ENCODE measurements at places on chromosomes 11 and 22.

GRCh38 chr22:33889748-33890147 is 30.5 kb downstream of the LARGE1 start:
- no peak for DNase-seq

- no peak for DNase-seq
Measured at GRCh38 chr11:88569342-88569741, 231.8 kb upstream of the CTSC start.

DNA sequence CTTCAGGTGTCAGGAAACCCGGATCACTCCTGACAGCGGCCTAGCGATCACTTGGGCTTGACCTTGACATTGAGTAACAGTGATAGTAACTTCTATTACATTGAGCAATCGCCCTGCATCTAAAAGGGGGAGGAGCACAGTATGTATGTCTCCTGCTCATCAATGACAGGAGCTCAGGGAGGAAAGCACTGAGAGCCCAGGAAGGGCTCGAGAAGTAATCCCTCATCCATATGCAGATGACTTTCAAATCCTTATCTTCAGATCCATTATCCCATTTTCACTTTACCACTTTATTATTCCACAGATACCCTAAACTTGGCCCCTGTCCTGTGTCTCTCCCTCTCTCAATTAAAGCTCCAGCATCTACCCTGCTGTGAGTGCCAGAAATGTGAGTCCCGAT is 47.8 kb downstream of the ABTB2 start:
- no peak for DNase-seq

DNA sequence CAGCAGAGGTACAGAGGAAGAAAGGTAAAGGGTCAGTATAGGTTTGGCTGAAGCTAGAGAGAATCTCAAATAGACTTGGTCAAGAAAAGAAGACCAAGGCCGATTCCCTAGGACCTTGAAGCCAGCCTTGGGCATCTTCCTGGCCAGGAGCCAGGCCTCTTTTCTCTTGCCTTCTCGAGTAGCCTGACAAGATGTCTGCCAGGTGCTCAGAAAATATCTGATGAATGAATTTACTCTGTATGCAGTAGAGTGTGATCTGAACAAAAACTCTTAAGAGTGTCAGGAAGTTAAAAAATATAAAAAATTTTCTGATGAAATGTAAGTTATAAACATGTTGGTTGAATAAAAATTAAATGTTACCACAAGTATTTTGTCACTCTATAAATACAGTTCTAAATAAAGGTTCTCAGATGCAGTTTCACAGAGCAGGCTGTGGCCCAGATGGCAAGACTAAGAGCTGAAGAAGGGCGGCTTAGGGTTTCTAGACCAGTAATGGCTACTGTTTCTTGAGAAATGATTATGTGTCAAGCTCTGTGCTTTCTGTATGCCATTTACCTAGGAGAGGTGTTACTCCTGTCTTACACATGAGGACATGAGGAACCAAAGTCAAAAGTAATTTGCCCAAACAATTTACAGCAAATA is 98.1 kb downstream of the ATXN10 start:
- DNase-seq: no peak

DNA sequence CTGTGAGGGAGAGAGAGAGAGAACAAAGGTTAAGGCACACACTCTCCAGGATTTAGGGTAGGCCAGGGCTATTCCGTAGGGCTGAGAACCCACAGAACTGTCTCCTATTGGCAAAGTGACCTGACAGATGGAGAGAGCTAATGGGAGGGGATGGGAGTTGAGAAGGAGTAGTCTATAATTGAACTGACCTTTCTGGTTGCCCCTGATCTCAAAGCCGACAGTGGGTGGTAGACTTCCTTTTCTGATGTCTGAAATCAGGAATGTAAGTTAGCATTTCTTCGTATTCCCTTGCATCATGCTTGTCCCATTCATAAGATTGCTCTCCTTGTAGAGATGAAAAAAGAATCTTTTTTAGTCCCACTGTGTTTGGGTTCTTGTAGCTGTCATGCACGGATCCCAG is 210.1 kb downstream of the NTM start:
- DNase-seq: no peak

- no peak for DNase-seq
Measured at GRCh38 chr22:49208768-49209252, 618.9 kb downstream of the BRD1 start.

- no peak for DNase-seq
Measured at GRCh38 chr11:128809128-128809527, 58.0 kb downstream of the KCNJ1 start.

DNA sequence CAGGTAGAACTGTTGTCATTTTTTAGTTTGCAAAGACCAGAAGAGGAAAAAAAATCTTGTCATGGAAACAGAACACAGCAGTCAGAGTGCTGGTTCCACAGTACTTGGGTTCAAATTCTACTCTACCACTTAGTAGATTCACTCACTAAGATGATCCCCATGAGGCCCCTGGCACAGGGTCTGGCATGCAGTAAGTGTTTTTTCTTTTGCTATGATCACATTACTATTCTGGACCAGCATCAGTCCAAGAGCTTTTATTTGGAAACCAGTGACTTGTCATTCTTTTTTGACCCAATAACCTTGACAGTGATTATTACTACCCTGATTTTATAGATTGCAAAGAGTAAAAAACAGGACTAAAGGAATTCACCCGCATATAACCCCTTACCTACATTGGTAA is 4.1 kb downstream of the EEF1G start:
- DNase-seq: no peak

GRCh38 chr11:79087238-79087960 is 353.4 kb downstream of the TENM4 start:
- DNase-seq: no peak

GRCh38 chr22:23386822-23387580 is 193.1 kb downstream of the IGLL1 start:
- DNase-seq: no peak

GRCh38 chr11:66335531-66336233 is 552 bp downstream of the RIN1 start:
- DNase-seq: no peak

- no peak for DNase-seq
Measured at GRCh38 chr11:15849257-15849656, 507.1 kb downstream of the SOX6 start.

GRCh38 chr11:132913295-132913694 is 619.0 kb downstream of the OPCML start:
- DNase-seq: no peak

DNA sequence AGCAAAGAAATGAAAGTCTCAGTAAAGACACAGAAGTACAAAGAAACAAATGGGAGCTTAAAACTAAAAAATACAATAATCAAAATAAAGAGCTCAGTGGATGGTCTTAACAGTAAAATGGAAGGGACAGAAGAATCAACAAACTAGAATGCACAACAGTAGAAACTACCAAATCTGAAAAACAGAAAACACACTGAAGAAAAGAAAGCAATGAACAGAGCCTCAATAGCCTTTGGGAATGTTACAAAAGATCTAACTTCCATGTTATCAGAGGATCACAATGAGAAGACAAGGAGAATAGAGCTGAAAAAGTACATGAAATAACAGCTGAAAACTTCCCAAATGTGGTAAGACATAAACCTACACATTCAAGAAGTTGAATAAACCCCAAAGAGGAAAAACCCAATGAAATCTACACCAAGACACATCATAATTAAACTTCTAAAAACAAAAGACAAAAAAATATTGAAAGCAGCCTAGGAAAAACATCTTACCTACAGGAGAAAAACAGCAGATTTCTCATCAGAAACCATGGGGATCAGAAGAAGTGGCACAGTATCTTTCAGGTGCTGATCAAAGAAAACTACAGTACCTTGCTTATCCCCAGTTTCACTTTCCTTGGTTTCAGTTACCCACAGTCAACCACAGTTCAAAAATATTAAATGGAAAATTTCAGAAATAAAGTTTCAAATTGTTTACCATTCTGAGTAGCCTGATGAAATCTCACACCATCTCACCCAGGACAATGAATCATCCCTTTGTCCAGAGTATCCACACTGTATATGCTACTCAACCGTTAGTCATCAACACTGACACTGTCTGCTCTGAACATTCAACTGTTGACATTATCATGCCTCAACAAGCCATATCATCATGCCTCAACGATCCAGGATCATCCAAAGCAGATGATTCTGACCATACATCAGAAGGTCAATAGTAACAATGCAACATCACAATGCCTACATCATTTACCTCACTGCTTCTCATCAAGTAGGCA is 22.2 kb downstream of the RRAS2 start:
- peak; percentile 79 for DNase-seq

GRCh38 chr11:36257351-36257750 is 31.9 kb downstream of the COMMD9 start:
- DNase-seq: no peak

GRCh38 chr22:29331658-29332300 is 16.3 kb upstream of the RASL10A start:
- DNase-seq: no peak

GRCh38 chr22:27538666-27539065 is 262.9 kb downstream of the MN1 start:
- no peak for DNase-seq

DNA sequence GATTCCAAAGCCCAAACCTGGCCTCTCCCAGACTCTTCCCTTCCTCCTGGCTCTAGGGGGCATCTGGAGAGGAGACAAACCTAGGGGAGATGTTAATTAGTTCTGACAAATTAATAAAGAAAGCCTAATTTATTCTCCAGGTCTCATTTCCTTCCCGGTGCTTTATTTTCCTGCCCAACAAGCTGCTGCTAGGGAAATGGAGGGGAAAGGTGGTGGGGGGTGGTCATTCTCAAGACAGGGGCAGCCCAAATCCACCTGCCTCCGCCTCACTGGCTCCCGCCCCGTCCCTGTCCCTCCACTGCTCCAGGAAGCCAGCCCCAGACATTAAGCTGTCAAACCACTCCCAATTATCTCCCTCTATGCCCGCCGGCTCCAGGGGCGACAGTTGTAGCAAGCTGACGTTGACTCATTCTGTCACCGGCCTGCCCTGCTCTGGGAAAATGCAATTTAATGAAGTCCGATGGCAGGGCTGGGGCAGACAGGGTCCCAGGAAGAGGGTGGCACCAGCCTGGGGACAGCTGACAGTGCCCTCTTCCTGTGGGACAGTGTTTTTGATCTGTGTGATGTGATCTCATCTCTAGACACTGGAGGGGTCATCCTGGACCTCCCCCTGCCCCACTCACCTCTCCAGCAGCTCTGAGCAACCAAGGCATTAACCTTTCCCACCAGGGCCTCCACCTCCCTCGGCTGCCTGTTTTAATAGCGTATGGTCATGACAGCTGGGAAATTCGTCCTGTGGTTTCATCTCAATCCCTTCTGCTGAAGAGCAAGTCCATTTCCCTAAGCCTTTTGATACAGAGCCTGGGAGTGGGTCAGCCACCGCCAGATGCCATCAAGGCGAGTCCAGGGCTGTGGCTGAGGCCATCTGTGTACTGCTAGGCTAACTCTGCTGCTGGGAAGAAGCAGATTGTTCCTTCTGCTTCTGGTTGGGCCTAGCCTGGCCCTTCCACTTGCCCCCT is 27.1 kb downstream of the NECTIN1 start:
- DNase-seq: no peak

DNA sequence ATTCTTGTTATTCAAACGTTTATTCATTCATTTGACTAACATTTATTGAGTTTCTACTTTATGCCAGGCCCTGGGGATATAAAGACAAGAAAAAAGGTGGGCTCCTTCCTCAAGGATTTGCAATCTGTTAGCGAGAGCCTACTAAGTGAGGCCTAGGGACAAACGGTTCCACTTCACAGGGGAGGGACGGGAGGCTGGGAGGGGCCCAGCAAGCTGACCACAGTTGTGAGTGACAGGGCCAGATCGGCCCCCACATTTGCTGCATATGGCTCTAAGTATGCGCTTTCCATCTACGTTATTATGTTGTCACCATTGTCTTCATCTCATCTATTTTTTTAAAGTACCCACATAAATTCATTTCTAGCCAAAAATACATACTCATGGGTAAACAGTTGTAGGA is 271.1 kb downstream of the BUD13 start:
- no peak for DNase-seq

- no peak for DNase-seq
Measured at GRCh38 chr11:13386567-13386966, 76.5 kb downstream of the BTBD10 start.

Data from HCT116 (cell line).